SHP77 (cell line): ENCODE measurements at places on chromosomes 3 and 15.

DNA sequence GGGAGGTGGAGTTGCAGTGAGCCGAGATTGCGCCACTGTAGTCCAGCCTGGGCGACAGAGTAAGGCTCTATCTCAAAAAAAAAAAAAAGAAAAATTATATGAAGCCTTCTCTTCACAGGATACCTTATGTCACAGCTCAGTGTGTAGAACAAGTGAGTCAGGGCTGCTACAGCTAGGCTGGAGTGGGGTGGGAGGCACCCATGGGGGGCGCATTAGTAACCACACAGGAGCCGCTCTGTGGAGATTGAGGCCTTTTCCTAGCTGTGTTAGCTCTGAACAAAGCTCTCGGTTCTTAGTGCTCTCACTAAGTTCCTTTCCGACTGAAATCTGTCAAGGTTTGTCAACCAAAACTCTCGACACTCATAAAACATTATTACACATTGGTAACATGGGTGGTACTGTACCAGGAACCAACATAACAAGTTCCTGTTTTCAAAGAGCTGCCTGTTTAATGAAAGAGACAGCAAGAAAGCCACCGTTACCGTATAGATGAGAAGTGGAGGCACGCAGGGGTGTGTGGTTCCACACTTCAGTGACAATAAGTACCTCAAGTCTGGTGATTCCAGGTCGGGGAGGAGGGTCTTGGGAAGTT, 4.5 kb downstream of the LRRC31 start:
- DNase-seq = no peak

DNA sequence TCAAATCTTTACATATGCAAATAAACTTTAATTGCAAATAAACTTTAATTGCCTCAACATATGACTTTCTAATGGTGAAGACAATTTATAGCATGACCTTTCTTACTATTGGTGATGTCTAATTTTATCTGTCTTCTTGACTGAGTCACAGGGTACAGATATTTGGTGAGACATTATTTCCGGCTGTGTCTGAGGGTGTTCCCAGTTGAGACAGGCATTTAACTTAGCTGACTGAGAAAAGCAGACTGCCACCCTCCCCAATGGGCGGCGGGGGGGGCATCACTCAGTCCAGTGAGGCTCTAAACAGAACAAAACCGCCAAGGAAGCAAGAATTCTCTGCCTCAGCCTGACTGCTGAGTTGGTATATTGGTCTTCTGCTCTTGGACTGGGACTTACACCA, 160.0 kb downstream of the TBL1XR1 start:
- no peak for DNase-seq

DNA sequence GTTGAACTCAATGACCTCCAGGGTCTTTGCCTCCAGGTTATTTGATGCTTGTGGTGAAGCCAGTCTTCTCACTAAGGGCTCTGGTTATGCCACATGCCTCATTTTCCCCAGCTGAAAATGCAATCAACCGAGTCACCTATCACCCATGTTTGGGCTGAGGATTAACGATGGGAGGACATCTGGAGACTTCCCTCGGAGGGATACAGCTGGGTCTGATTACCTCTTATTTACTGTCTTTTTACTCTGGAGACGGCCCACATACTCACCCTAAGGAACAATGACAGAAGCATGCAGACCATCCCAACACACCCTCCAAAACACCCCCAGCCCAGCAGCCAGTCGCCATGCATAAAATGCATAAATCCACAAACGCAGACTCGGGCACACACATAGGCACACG, 187.4 kb downstream of the OPA1 start:
- no peak for DNase-seq

GRCh38 chr3:65953301-65953812, 85.4 kb downstream of the MAGI1 start:
- no peak for DNase-seq

GRCh38 chr15:84598993-84599392, 1.8 kb upstream of the ZSCAN2 start:
- DNase-seq = peak; percentile 50

DNA sequence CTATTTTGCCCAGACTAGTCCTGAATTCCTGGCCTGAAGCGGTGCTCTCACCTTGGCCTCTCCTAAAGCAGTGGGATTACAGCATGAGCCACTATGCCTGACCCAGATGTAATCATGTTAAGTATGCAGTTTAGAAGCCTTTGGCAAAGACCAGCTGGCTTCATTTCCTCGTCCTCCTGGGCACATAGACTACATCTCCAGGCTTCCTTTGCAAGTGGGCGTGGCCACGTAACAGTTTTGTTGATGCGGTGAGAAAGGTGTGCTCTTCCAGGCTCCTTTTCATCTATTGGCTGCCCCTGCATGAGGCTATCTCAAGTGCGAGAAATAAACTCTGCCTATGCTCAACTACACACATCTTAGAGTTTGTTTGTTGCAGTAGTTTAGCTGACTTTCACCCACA, 13.0 kb downstream of the SV2B start:
- no peak for DNase-seq

DNA sequence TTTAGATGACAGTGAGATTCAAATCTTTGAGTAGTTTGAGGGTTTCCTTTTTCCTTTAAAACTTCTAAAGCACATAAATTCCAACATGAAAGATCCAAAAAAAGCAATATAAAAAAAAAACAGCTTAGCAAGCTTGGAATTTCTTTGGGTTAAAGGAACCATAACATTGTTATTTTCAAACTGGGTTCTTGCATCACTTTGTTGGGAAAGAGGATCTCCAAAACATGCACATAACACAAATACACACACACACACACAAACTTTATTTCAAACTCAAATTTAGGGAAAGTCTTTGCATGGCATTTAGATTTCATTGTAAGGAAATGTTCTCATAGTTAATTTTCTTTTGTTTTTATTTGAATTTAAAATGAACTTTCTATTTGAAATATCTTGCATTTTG, 79.2 kb upstream of the COL8A1 start:
- no peak for DNase-seq

DNA sequence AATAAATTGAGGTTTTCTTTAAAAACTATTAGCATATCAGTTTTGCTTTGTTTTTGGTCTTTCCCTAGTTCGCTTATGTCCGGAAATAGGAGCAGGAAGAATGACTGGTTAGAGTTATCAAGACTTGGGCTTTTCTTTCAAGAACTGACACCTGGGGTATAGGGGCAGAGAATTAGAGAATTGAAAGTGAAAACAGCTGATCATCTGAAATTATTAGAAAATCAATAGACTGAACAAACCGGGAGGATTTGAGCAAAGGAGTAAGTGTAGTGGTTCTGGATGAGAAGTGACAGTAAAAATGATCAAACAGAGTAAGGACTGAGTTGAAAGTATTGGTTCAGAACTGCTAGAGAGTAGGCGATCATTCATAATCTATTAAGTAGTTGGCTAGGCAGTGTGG, 6.0 kb downstream of the MINDY2 start:
- no peak for DNase-seq

GRCh38 chr3:23796518-23796917, 9.2 kb upstream of the UBE2E1 start:
- DNase-seq = no peak

DNA sequence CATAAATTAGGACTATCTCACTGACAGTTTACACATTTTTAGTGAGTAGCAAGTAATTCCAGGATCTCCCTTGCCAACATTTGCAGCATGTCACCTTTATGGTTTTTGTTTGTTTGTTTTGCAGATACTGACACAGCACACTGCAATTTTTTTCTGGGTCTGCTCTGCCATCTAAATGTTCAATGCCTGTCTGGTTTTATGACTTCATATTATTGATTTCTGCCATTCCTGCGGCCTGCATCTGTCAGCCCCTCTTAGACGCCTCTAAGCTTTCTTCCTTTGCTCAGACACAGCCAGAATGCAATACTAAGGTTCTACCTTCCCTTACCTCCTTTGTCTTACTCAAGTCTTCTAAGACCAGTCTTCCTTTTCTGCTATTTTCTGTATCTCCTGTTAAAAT, 321.2 kb upstream of the AZI2 start:
- no peak for DNase-seq

DNA sequence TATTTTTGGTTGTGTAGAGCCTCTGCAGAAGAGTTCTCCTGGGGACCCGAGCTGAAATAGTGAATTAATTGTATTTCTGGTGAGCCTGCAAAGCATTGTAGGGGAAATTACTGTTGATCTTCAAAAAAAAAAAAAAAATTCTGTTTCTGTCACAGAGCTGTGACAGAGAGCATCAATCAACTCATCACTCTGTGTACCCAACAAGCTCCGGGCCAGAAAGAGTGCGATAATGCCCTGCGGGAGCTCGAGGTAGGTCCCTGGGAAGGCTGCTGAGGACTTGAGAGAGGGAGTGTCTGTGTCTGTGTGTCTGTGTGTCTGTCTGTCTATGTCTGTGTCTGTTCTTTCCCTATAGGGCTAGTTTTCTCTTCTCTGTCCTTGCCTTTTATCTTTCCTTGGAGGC, 294.4 kb upstream of the TPM1 start:
- no peak for DNase-seq

DNA sequence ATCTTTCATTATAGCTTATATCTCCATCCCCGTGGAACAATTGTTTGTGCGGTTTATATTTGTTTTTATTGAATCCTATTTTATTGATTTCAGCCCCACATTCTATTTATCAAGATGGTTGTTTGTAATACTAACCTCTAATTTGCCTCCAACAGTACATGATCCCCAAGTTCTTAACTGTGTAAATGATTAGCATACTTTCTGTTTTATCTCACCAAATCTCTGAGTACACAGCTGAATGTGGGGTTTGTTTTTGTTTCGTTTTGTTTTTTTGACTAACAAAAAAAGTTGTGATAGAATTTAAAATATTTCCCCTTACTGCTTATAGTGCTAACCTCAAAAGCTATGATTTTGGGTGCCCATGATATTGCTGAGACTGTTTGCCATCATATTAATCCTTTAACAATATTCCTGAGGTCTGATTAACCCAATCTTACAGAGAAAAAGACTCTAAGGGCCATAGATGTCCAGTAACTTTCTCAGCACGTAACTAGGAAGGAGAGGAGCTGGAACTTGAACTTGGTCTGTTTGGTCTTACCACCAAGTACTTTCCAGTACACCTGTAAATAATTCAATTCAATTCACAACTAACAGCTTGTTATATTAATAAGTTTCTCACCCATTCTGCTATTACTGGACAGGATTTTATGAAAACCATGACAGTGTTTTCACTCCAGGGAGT, 789.8 kb downstream of the TUSC7 start:
- DNase-seq = no peak

- no peak for DNase-seq
Observed at GRCh38 chr15:65391732-65392131, 13.9 kb upstream of the IGDCC3 start.

- no peak for DNase-seq
Observed at GRCh38 chr3:64502284-64502683, 185.5 kb downstream of the ADAMTS9 start.

DNA sequence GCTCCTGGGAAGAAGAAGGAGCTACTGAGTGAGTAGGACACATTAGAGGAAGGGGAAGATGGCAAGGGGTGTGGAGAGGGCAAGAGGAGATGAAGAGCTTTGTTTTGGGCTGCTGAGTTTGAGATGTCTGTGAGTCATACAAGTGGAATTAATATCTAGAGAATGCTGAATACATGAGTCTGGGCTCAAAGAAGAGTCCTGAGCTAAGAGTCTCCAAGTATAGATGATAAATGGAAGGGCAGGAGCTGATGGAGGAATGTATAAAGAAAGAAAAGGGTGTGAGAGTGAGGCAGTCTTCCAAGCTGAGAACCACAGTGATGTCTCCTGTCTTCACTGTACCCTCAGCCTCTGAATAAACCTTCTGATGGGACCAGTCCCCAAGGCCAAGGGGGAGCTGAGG, 205.5 kb upstream of the MRPL3 start:
- DNase-seq = no peak

DNA sequence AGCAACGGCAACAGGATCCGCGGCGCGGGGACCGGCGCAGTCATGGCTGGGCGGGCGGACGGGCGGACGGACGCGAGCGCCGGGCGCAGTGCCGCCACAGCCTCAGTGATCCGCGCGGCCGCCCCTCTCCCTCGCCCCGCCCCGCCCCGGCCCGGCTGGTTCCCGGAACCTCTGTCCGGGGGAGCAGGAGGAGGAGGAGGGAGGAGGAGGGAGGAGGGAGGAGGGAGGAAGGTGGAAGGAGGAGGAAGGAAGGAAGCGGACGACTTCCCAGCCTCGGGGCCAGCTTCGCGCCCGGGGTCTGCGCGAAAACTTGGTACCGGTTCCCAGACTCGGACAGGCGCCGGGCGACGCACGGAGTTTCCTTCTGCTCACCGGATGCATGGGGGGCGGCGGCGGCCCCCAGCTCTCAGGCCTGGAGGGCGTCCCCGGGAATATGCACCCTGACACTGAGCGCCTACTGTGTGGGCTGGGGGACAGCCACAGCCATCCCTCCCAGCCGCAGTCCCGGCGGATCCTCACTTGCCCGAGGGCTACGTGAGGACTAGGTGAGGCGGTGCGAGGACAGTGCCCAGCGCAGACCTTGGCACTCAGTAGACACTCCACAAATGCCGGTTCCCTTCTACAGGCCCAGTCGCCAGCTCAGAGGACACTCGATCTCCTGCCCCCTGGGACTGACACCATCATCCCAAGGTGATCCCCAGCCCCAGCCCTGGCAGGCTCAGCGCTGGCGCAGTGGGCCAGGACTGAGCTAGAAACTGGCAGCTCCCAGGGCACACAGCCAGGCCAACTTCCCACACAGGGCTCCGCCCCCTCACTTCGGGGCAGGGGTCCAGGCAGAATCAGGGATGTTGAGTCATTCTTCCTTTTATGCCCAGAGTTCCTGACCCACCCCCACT, at the start of gene SHISA5:
SHISA5 (minus strand) TSS at position 124 of the 896 bp plus-strand sequence; CDS start at position 44, 80 bp downstream.
- DNase-seq = no peak

DNA sequence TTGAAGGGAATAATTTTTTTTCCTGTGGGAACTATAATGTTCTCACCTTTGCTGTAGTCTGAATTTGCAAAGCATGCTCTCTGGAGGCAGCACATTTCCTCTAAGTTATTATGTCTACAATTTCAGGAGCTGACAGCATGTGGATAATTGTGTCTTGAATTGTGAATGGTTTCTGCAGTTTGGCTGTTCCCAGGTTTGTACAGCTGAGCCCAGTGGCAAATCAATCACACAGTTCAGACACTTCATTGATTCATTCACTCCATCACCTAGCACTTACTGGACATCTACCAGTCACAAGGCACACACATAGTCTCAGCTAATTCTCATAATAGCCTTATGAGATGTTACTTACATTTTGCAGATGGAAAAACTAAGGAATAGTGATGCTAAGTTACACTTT, 219.0 kb upstream of the ROPN1 start:
- no peak for DNase-seq

DNA sequence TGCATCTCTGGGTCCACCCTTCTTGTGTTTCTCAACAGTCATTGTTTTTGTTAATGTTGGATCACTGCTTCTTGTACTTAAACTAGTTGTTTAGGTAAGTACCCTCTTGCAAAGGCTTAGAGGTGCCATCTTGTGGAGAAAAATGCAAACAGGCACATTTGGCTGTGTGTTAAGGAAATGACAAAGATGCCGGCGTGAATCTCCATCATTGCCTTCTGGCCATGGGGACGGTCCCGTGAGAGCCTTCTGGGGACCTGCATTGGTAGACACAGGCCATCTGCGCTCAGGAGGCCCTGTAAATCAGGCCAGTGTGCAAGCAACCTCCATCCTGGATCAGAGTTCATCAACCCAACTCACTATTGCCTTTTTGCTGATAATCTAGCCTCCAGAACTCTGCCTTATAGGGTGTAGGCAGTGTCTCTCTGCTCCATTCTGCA, 158.6 kb upstream of the NR2E3 start:
- peak; percentile 51 for DNase-seq

- peak; percentile 53 for DNase-seq
Observed at GRCh38 chr3:184565421-184566211, 4.0 kb downstream of the EPHB3 start.
